KBM-7 (cell line): ENCODE measurements at places on chromosomes 1 and 21.
A peak's percentile ranks its signal among the peaks of the same experiment; 100 is the strongest.

GRCh38 chr1:28143496-28144202 is 32.8 kb downstream of the PTAFR start:
- no peak for DNase-seq

- peak; percentile 51 for DNase-seq
These were observed 37.3 kb upstream of the COL6A2 start for GRCh38 chr21:46060596-46061061.

DNA sequence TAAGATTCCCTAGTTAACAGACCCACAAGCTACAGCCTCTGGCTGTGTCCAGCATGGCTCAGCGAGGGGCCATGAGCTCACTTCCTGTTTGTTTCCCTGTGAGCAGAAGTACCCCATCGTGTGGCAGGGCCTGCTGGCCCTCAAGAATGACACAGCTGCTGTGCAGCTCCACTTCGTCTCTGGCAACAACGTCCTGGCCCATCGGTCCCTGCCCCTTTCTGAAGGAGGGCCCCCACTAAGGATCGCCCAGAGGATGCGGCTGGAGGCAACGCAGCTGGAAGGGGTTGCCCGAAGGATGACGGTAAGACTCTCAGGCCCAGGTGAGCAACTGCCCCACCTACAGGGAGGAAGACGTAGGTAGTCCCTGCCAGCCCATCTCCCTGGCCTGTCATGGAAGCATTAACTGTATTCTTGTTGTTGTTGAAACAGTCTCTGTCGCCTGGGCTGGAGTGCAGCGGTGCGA is 38.2 kb downstream of the ZBTB17 start:
- DNase-seq = no peak

DNA sequence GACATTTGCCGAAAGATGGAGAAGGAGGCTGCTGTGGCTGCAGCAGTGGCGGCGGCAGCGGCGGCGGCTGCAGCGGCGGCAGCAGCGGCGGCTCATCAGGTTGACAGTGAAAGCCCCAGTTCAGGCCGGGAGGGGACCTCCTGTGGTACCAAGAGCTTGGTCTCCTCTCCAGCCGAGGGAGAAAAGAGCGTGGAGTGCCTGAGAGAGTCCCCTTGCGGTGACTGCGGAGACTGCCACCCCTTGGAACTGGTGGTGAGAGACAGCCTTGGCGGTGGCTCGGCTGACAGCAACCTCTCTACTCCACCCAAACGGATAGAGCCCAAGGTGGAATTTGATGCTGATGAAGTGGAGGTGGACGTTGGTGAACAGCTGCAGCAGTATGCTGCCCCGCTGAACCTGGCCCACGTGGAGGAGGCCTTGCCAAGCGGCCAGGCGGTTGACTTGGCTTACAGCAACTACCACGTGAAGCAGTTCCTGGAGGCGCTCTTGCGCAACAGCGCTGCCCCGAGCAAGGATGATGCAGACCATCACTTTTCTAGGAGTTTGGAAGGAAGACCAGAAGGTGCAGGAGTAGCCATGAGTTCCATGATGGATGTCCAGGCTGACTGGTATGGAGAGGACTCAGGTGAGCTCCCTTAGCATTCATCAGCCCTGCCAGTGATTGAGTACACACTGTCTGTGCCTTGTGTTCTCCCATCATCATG is 6.3 kb downstream of the ZBTB8B start:
- peak; percentile 86 for DNase-seq

DNA sequence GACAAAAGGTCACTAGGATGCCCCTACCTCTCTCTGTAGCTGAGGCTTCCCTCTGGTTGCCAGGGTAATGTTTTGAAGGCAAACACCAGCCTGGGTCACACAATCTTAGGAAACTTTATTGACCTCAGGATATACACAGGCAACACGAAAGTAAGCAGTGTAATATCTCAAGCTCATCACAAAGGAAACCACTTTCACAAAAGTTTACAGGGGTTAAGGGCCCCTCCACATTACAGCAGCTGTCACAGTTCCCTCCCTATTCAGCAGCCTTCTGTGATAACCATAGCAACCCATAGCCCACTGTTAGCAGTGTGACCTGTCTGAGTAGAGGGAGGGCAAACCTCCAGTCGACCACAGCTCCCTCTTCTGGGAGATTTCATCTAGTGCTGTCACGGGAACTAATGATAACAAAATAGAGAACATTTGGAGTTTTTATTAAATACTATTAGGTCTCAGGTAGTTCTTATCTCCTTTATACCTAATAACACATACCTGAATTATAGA is 149.8 kb downstream of the PTPRC start:
- peak; percentile 73 for DNase-seq

DNA sequence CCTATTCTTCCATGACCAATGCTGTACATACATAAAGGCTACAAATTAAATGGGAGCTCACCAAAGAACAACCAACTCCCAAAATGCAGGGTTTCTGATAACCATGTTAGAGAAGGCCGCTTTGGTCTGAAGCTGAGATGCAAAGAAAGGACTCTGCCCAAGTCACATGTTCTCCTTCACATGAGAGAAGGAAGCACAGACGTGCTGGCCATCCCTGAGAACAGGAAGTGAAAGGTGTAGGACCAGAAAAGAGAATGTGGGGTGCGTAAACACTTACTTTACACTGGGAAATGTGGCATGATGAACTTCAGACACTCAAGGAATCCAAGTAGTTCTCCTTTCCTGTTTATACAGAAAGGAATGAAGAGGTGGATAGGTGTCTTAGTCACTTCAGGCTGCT is 31.7 kb upstream of the TADA1 start:
- peak; percentile 22 for DNase-seq

DNA sequence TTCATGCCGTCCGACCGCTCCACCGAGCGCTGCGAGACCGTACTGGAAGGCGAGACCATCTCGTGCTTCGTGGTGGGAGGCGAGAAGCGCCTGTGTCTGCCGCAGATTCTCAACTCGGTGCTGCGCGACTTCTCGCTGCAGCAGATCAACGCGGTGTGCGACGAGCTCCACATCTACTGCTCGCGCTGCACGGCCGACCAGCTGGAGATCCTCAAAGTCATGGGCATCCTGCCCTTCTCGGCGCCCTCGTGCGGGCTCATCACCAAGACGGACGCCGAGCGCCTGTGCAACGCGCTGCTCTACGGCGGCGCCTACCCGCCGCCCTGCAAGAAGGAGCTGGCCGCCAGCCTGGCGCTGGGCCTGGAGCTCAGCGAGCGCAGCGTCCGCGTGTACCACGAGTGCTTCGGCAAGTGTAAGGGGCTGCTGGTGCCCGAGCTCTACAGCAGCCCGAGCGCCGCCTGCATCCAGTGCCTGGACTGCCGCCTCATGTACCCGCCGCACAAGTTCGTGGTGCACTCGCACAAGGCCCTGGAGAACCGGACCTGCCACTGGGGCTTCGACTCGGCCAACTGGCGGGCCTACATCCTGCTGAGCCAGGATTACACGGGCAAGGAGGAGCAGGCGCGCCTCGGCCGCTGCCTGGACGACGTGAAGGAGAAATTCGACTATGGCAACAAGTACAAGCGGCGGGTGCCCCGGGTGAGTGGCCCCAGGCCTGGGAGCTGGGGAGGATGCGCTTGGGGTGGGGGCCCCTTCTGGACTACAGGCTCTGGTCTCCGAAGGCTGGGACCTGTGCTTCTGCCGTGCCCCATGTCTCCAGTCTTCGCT is 1.1 kb downstream of the SKI start:
- peak; percentile 59 for DNase-seq

DNA sequence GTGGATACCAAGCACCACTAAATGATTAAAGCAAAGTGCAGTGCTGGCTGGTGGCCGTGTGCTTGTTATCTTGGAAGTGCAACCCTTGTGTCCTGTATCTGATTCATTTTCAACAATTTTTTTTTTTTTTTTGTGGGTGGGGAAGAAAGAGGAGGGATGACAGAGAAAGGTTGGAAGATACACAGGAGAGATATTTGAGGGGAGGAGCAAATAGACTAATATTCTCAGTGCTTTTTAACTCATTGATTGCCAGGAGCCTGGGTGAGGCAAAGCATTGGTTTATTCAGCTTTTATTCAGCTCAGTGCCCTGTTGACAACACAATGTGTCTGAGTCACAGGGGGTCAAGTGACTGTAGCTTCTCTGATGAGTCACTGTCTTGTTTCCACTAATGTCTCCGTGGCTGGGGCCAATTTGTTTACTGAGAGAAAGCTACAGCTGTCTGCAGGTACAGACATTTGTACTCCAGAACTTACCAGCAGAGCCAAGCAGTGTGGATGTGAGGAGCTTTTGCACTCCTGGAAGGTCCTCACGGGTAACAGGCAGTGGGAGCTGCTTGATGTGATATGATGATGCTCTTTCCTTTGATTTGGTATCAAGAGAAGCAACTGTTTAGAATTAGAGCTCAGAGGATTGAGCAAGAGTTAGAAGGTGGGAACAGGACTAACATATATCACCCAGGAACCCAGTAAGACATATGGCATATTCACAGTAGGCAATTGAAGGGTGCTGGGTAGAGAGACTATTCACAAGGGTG is 23.6 kb upstream of the DNM3 start:
- DNase-seq = no peak

GRCh38 chr21:29194342-29194741 is 63.9 kb downstream of the MAP3K7CL start:
- no peak for DNase-seq

- no peak for DNase-seq
These were observed 126.0 kb downstream of the PRDM2 start for GRCh38 chr1:13826009-13826408.
